ENCODE measurements at places on chromosomes 5 and 9.

GRCh38 chr5:150522504-150523414, 14.8 kb downstream of the NDST1 start:
- no peak for DNase-seq

DNA sequence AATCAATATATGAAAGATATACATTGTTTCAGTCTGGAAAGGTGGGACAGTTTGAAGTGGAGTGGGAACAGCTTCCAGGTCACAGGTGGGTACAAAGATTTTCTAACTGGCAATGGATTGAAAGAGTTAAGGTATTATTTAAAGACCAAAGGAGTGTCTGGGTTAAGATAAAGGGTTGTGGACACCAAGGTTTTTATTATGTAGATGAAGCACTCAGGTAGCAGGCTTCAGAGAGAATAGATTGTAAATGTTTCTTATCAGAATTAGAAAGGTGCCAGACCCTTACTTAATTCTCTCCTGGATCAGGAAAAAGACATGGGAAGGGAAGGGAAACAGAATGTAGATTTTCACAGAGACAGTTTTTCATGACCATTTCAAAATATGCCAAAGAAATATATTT, 1174.8 kb downstream of the MAT2B start:
- no peak for DNase-seq

- DNase-seq, result no peak
Observed at GRCh38 chr5:20656262-20656661, 668.3 kb upstream of the CDH18 start.

GRCh38 chr5:92969191-92969780, 611.7 kb downstream of the NR2F1-AS1 start:
- DNase-seq, result no peak

DNA sequence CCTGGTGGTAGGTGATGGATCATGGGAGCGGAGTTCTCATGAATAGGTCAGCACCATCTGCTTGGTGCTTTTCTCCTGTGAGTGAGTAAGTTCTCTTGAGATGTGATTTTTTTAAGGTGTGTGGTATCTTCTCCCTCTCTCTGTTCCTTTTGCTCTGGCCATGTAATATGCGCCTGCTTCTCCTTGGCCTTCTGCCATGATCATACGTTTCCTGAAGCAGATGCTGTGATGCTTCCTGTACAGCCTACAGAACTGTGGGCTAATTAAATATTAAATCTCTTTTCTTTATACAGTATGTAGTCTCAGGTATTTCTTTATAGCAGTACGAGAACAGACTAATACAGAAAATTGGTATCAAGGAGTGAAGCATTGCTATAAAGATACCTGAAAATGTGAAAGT, 36.4 kb downstream of the UNC13B start:
- no peak for DNase-seq

DNA sequence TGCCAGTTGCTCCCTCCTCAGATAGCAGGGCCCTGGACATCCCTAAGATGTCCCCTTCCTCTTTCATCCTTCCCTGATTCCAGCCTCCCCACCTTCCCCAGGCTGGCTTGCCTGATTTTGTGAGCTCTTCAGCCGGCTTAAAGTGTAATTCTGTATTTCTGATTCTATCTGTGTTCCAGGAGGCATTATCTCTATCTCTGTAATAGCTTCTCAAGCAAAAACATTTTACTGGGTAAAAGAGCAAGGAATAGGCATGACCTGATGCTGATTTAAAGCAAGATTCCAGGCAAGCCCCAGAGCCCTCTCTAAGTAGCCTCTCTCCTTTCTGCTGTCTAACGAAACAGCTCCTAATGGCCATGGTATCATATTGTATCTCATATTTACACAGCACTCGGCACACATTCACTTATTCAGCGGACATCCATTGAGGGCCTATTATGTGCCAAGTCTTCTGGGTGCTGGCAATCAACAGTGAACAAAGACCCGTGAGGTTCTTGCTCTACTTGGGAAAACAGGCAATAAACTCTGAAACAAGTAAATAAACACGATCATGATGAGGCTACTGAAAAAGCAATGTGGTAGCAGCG, 100.9 kb upstream of the MSX2 start:
- DNase-seq, result no peak
